ENCODE measurements at places on chromosomes 6 and 20. TPM values are rescaled to one million over a fixed set of nuclear protein-coding genes. Genes with fewer than 3 reads are reported as not detected.

GRCh38 chr6:133740816-133741215 lies 148.1 kb upstream of the TCF21 start:
- no peak for DNase-seq

GRCh38 chr6:36545767-36546307 lies 1.4 kb downstream of the STK38 start:
- no peak for DNase-seq

The KCNK15 gene
- total RNA-seq = not detected

The SPINT3 gene
- total RNA-seq = not detected

The MYLK4 gene
- total RNA-seq = 0.27 TPM
